ENCODE measurements at places on chromosomes 3 and 15.

GRCh38 chr3:196620161-196620604 lies 19.3 kb upstream of the NRROS start:
- no peak for DNase-seq

GRCh38 chr15:101018016-101018415 lies 98.9 kb downstream of the LRRK1 start:
- DNase-seq, result no peak

DNA sequence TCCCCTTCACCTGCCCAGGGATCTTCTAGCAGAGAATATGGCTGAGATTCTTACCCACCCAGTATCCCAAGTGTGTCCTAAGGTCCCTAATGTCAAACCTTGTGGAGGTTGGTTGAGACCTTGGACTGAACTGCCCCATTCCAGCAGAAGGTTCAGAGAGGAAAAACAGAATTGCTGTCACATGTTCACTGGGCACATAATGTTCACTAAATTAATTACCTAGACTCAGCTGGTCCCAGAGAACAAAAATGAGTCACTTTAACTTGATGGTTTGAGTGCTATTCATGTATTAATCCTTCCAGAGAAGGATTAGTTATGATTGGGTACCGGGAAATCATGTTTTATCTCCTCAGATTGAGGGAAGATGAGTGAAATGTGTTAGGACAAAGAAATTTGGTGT lies 171.3 kb upstream of the GADL1 start:
- no peak for DNase-seq

- no peak for DNase-seq
These were observed 121.5 kb upstream of the LIPC start for GRCh38 chr15:58309963-58310928.

DNA sequence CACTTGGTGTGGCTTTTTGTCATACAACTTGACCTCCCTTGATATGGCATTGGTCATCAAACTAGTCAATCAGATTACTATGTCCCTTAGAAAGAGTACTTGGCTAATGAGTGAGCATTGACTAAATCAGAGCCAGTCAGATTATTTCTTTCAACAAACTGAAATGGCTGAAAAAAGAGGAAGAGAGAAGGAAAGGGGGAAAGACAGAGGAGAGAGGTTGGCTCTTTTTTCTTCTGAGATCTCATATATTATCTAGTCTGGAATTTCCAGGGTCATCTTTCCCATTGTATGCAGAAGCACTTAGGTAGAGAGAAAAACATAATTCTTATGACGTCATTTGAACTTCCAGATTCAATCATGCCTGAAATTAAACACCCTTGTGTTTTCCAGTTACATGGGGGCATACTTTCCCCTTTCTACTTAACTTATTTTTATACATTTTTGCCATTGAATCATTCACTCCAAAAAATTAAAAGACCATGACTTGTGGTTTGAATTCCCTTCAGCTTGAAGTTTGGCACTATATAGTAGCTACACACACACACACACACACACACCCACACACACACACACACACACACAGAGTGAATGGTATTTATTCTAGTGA lies 387.8 kb downstream of the LSAMP start:
- no peak for DNase-seq

DNA sequence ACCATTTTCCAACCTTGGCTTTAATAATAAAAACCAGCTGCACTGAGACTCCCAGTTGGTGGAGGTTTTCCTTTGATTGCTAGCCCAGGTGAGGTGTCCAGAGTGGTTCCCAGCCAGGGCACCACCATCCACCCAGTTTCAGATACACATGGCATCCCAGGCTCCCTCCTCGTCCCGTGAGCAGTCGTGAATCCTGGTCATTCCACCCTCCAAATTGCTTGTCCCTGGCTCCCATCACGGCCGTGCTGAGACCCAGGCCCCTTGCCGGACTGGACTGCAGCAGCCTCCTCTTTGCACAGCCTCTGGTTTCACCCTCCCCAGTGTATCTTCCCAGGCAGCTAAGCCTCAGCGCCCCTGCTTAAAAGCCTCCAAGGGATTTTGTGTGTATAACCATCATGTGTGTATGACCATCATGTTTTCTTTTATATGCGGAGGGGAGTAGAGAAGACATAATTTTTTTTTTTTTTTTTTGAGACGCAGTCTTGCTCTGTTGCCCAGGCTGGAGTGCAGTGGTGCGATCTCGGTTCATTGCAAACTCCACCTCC lies 106.3 kb downstream of the ETFA start:
- no peak for DNase-seq

GRCh38 chr15:72229076-72229946 lies 1.7 kb downstream of the PKM start:
- peak; percentile 28 for DNase-seq

DNA sequence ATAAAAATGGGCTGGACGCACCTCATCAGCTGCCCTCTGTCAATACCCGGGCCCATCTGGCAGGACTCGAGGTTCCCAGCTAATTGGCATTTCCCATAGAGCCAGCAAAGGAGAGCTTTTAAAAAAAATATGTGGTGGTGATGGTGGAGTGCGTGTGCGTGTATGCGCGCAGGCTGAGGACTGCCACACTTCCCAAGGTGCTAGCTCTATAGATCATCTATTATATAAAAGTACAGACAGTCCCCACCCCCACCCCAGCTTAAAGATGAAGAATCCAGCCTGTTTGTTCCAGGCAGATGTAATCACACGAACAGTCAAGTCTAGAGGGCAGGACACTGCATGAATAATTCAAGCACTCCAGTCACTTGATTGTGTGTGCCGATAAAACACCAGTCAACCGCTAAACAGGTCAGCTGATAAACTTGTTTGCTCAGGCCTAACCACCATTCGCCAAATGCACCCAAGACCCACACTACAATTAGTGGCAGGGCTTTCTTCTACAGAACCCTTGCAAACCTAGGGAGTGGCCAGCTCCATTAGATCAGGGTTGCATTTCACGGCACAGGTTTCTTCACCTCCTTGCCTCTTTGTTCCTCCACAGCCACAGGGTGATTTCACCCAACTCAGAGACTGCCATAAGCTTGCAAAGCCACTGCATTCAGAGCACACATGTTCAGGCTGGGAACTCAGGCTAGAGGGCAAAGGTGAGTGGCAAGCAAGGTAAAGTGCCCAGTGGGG lies 5.8 kb downstream of the TLE3 start:
- no peak for DNase-seq

DNA sequence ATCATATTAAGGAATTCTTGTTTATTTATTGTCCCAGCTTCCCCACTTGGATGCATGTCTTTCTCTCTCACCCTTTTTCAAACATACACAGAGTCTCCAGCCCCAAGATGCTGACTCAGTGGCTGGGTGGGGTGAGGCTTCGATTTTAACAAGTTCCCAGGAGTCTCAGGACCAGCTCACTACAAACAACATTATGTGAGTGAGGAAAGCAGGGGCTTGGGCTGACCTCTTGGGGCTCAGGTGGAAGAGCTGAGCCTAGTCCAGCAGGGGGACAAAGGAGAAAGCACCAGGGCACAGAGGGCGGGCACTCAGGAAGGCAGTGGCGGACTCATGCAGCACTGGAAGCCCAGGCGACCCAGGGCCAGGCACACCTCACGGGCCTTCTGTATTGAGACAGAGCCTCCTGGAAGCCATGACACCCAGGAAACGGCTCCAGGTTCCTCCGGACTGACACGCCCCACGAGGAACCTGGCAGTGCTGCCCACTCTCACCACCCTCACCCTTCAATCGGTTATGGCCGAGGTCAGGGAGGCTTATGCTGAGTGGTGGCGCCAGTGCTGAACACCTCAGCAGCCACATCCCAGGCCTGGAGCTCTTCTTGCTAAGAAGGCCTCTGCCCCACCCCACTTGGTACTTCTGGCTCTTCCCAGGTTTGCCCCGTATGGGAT lies 97.4 kb downstream of the LRIG1 start:
- no peak for DNase-seq

- DNase-seq, result peak; percentile 33
These were observed 12.7 kb upstream of the ACTC1 start for GRCh38 chr15:34808016-34808415.

DNA sequence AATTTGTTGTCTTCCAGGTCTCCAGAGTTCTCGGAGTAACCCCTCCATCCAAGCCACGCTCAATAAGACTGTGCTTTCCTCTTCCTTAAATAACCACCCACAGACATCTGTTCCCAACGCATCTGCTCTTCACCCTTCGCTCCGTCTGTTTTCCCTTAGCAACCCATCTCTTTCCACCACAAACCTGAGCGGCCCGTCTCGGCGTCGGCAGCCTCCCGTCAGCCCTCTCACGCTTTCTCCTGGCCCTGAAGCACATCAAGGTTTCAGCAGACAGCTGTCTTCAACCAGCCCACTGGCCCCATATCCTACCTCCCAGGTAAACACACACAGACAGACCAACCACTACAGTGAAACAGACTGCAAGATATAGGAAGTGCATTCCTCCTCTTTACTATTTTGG lies 87.9 kb upstream of the BLM start:
- no peak for DNase-seq

GRCh38 chr3:175398676-175399075 lies 539.5 kb downstream of the NAALADL2 start:
- DNase-seq, result no peak

- DNase-seq, result no peak
These were observed 134.3 kb downstream of the NSMCE3 start for GRCh38 chr15:29135309-29135657.

DNA sequence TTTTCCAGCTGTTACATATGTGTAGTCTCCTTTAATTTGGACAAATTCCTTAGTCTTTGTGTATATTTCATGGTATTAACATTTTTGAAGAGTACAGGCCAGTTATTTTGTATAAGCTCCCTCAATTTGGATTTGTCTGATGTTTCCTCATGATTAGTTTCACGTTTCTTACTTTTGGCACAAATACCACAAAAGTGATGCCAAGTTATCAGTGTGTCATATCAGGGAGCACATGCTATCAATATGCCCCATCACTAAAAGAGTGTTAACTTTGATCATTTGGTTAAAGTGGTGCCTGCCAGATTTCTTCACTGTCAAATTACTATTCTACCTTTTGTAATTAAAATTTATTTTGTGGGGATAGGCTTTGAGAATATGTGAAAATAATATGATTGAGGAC lies 14.6 kb downstream of the PCNP start:
- no peak for DNase-seq

GRCh38 chr3:128323206-128324081 lies 143.2 kb downstream of the DNAJB8 start:
- DNase-seq, result no peak

- DNase-seq, result no peak
These were observed 12.0 kb downstream of the GREM1 start for GRCh38 chr15:32729700-32730395.

GRCh38 chr3:144394032-144394431 lies 422.4 kb downstream of the DIPK2A start:
- DNase-seq, result peak; percentile 41

DNA sequence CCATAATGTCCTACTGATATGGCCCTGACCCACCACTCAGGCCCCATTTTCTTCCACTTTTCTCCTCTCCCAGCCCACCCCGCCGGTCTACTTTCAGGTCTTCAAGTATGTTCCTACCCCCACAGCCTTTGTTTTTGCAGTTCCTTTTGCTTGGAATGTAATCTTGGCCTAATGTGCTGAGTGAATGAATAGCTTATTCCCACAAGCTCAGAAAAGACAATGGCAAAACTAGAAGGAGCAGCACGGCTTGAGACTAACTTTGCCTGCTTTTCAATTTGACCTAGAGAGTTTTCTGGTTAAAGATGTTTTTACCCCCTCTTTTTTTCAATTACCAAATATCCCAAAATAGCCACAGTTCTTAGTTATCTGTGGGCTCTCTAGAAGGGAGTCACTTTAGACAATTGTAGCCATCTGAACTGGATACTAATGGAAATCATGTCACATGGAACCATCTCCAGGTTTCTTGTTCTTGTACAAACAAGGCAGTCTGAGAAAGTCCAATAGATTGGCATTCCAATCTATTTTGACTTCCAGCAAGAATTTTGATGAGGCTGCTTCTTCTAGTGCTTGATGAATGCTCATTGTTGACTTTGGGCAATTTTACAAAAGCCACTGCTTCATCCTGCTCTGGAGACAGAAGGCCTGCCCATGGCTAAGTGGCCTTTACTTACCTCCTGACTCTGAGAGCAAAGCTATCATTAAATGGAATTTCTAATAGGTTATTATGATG lies 16.3 kb upstream of the LMCD1 start:
- DNase-seq, result no peak

DNA sequence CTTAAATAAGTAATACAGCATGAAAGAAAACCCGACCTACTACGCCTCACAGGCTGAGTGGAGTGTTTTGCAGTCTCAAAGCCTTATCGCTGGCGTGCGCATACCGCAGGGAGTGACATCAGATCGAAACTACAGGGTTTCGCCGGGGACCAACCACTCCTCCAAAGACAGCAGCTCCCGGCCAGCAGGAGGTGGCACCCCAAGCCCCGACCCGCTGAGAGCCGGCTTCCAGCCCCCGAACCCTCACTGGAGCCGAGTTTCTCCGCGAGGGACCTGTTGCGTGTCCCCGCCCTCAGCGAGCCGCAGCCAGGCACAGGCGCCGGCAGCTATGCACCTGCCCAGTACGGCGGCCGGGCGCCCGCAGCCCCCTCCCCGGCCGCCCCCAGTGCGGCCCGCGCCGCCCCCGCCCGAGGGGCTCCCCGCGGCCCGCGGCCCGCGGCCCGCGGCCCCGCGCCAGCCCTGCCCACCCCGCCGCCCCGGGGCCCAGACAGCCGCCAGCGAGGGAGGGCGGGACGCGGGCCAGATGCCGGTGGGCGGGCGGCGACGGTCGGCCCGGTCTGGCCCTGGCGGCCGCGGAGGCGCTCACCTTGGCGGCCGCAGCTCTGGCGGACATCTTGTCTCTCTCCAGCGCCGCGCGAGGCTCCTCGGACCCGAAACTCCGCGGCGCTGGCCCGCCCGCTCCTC lies 710 bp downstream of the TJP1 start:
- DNase-seq, result peak; percentile 78

GRCh38 chr15:95875121-95875643 lies 455.3 kb upstream of the NR2F2 start:
- DNase-seq, result peak; percentile 22

DNA sequence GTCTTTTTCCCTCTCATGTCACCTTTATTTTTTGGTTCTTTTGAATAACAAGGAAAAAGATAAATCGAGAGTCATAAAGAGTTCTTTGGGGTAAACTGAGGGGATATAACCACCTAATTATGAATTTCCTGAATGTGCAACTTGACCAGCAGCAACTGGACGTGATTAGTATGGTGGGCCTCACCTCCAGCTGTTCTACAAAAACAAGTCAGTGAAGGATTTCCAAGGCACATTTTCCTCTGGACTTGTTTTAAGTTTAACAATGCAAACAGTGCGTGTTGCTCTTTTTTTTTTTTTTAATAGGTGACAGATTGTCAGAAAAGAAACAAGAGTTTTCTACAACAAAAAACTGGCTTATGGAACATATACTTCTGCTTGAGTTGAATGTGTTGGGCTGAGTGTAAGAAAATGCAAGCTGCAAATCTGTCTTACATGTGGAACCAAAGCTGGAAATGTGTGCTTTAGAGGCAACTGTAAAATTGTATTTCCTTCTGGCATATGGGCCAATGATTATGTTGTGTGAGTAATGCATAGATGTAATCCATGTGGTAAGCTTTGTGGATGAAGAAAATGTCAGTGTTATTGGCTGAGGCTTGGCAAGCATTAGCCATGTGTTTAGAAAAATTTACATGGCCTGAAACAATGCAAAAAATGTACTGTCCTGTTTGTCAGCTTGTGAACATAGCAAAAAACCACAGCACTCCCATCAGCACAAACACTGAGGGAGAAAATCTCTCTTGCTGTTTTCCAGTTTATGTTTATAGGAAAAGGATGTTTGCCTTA lies 44.5 kb upstream of the FNDC3B start:
- DNase-seq, result peak; percentile 33

GRCh38 chr15:41948490-41948889 lies 23.9 kb downstream of the EHD4 start:
- no peak for DNase-seq

GRCh38 chr15:48632651-48633050 lies 12.9 kb downstream of the FBN1 start:
- DNase-seq, result no peak

GRCh38 chr3:31664031-31664430 lies 131.3 kb downstream of the STT3B start:
- no peak for DNase-seq
